Kidney glomerular epithelial cell (primary cell): ENCODE measurements at places on chromosomes 4 and X.

- no peak for DNase-seq
Measured at GRCh38 chr4:55722132-55722531, 86.0 kb upstream of the NMU start.

DNA sequence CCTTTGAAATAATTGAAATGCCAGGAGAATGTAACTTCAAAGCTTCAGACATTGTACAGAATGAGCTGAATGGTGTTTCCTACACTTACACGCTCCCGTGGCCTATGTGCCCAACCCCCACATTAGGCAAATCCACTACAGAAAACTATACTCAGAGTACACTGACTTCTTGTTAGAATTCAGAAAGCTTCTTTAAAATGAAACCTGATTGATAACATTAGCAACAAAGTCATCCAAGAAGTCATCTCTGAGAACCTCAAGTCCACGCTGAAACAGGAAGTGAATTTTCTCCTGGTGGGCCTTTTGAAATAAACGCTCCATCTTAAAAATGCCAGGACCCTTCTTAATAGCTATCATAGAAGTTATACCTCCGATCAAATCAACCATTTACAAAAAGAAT is 136.3 kb downstream of the TSPAN5 start:
- no peak for DNase-seq

DNA sequence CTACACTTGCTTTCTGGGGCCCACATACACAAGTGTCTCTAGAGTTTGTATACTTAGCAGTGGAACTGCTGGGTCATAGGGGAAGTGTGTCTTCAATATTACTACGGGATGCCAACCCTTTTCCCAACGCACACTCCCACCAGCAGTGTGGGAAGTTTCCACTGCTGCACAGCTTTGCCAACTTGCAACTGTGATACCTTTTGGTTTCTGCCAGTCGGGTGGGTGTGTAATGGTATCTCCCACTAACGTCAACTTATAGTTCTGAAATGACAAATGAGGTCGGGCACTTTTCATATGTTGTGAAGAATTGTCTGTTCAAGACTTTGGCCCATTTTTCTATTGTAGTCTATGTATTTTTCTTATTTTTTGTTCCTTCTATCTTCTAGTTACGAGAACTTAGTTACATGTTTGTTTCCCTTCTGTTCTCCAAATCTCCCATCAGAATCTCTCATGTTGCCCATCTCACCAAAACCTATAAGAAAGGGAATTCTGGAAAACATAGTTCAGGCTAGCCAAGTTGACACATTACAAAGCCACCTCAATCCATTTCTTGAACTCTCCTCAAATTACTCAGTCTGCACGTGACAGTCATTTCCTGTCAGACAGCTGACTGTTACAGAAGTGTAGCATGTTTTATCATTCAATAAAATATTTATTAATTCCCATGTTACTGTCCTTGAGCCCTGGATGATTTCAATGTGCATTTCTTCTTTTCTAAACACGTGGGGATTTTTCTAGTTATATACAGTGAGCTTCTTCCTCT is 30.7 kb downstream of the PNMA6E start:
- DNase-seq = no peak

- no peak for DNase-seq
Measured at GRCh38 chr4:148774134-148774533, 331.9 kb upstream of the NR3C2 start.

DNA sequence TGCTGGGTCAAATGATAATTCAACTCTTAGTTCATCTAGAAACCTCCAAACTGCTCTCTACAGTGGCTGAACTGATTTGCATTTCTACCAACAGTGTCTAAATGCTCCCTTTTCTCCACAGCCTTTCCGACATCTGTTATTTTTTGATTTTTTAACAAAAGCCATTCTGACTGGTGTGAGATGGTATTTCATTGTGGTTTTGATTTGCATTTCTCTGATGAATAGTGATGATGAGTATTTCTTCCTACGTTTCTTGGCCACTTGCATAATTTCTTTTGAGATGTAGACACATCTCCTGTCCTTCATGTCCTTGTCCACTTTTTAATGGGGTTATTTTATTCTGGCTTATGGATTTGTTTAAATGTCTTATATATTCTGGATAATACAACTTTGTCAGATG is 298.2 kb upstream of the ARSJ start:
- DNase-seq = no peak

DNA sequence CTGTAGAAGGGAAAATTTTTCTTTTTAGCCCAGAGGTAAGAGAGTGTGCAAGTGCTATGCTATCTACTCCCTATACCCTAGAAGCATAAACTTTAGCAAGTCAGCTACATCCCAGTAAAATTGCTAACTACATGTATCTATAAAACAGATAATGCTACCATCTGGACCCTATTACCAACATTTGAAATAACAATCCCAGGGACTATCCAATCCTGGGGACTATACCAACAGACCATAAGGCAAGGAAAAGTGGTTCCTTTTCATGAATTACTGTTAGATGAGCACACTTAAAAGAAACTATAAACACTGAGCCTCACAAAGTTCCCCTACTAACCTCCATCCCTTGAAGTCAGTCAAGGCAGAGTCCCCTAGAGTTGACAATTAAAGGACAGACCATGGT is 213.6 kb upstream of the VEGFC start:
- no peak for DNase-seq

DNA sequence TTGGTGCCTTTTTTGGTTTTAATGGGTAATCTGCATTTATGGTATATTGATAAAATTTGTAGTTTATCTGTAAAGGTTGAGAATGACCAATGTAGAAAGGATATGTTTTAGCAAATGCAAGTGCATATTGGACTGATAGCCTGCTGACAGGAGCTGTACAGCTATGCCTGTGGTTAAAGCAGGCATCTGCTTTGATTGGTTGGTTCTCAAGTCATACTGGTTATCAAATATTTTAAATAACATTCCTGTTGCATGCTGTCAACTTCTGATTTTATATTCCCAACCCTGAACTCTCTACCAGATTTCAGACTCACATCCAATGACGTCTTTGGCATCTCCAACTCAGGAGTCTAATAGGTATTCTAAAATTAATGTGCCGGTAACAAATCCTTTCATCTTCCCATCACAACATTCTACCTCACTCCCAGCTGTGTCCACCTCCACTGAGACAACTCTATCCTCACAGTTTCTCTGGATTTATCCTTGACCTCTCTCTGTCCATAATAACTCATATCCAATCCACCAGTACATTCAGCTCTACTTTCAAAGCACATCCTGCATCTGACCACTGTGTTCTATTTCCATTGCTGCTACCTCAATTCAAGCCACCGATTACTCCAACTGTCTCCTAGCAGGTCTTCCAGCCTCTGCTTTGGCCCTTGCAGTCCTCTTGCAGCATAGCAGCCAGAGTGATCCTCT is 125.7 kb downstream of the CAMK2D start:
- DNase-seq = peak; percentile 25

- no peak for DNase-seq
Measured at GRCh38 chr4:17687237-17687857, 72.9 kb downstream of the MED28 start.

GRCh38 chr4:44861756-44862155 is 135.4 kb upstream of the GNPDA2 start:
- DNase-seq = no peak

GRCh38 chrX:32933548-32933947 is 277.8 kb downstream of the DMD start:
- DNase-seq = no peak

GRCh38 chr4:185709802-185710486 is 102.0 kb downstream of the SORBS2 start:
- DNase-seq = no peak

DNA sequence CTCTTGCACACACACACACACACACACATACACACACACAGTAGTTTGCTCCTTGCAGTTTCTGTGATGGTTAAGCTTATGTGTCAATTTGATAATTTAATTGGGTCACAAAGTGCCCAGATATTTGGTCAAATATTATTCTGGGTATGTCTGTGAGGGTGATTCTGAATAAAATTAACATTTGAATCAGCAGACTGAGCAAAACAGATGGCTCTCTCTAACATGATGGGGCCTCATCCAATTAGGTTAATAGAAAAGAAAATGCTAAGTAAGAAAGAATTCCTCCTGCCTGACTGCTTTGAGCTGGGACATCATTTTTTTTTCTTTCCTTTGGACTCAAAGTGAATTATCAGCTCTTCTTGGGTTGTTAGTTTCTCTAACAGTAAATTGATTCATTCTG is 191.2 kb upstream of the INTU start:
- DNase-seq = no peak

GRCh38 chrX:68762766-68763165 is 66.1 kb upstream of the EFNB1 start:
- no peak for DNase-seq

DNA sequence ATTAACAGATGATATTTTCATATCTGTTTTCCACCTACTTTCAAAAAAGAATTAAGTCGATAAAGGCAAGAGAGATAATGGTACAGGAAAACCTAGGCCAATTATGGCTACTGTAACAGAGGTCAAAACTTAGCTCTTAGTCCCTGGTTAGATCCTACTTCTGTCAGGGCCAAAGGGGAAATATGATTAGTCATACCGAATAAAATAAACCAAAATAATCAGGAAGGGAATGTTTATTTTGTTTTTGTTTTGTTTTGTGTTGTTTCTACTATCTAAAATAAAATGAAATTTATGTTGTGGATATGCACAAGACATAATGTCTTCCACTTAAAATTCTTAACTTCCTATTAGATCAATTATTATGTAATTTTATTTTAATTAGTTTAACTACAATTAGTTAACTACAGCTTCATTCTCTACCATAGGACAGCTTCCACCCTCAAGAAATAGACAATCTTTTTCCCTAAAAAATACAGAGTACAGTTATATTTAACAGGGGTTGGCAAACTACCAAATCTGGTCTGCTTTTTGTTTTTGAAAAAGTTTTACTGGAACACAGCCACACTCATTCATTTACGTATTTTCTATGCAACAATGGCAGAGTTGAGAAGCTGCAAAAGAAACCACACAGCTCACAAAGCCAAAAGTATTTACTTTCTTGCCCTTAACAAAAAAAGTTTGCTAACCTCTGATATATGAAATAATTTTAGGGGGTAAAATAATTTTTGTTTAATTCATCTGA is 25.4 kb downstream of the TMEM47 start:
- DNase-seq = no peak
